Effector memory CD4-positive, alpha-beta T cell (primary cell): ENCODE measurements at places on chromosomes 13 and 19.

DNA sequence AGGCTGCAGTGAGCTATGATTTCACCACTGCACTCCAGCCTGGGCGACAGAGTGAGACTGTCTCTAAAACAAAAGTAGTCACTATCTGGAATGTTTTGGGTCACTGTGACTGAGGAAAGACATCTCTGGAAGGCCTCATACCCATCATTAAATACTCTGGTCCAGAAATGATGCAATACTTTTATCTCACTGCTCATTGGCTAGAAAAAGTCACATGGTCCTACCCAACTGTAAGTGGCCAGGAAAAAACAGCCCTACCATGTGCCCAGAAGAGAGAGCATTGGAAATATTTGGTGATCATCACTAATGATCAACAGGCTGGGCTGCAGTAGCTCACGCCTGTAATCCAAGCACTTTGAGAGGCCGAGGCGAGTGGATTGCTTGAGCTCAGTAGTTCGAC is 29.8 kb downstream of the PNPLA6 start:
- no peak for DNase-seq

DNA sequence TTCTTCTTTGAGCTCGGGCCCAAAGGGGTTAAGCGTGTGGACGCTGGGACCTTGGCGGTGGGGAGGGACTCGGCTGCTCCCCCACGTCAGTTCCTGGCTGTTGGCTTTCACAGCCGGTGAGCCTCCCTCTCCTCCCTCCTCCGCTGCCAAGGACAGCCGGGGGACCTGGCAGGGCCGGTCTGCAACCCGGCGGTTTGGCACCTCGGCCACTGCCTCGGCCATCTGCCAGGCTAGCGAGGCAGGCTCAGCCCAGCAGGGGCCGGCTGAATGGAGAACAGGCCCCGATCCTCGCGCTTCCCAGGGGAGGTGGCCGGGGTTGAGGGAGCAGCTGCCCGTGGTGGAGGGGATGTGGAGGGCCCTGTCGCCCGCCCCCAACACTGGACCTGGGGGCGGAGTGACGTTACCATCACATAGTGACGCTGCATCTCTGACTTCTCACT is 5.0 kb downstream of the TLE5 start:
- no peak for DNase-seq

DNA sequence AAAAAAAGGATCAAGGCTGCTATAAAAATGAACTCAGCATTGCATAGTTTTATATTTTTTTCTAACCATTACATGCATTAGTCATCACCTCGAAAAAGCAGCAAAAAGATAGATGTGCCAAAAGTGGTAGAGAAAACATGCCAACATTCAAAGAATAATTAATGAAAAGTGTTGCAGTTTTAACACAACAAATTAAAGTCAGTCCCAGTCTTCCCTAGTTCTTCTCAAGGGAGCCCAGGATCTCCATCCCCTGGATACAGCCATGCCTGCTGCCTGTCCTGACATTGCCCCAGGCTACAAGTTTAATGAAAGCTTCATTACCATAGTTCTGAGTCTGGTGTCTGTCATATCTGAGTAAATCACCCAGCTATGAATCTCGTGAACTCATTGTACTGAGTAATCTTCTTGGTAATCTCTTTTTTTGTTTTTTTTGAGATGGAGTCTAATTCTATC is 116.6 kb upstream of the KLF12 start:
- DNase-seq: no peak

- DNase-seq: no peak
Observed at GRCh38 chr19:39986643-39987042, 10.2 kb upstream of the ZNF546 start.

GRCh38 chr19:42121656-42122069 is 10.6 kb downstream of the POU2F2 start:
- peak; percentile 77 for DNase-seq

- no peak for DNase-seq
Observed at GRCh38 chr19:46082728-46083050, 41.8 kb downstream of the IGFL3 start.

GRCh38 chr13:84366506-84366905 is 484.2 kb upstream of the SLITRK1 start:
- DNase-seq: no peak

GRCh38 chr19:10182076-10182475 is 12.7 kb downstream of the DNMT1 start:
- DNase-seq: no peak

DNA sequence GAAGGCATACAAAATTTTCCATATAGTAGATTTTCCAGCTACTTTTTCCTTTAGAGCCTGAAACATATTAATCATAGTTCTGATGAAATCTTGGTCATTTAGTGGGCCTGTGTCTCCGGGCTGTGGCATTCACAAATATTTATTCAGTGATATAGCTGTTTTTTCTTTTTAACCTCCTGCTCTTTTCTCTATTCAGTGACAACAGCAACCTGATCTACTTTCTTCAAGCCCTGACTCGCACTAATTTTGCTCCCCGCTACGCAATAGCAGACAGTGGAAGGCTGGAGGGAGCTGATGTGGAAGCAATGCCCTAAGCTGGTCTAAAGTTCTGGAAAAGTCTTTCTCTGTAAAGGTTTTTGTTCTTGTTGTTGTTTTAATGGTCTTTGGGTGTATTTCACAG is 289.7 kb downstream of the SLITRK6 start:
- DNase-seq: no peak

GRCh38 chr19:10118960-10119359 is 739 bp downstream of the EIF3G start:
- no peak for DNase-seq

- no peak for DNase-seq
Observed at GRCh38 chr13:49367640-49368422, 76.0 kb downstream of the CAB39L start.

- DNase-seq: no peak
Observed at GRCh38 chr19:17869114-17869608, 2.6 kb upstream of the SLC5A5 start.

GRCh38 chr19:24078680-24079079 is 8.3 kb upstream of the ZNF254 start:
- DNase-seq: no peak

GRCh38 chr19:51421229-51422052 is 4.0 kb upstream of the SIGLEC10 start:
- no peak for DNase-seq

DNA sequence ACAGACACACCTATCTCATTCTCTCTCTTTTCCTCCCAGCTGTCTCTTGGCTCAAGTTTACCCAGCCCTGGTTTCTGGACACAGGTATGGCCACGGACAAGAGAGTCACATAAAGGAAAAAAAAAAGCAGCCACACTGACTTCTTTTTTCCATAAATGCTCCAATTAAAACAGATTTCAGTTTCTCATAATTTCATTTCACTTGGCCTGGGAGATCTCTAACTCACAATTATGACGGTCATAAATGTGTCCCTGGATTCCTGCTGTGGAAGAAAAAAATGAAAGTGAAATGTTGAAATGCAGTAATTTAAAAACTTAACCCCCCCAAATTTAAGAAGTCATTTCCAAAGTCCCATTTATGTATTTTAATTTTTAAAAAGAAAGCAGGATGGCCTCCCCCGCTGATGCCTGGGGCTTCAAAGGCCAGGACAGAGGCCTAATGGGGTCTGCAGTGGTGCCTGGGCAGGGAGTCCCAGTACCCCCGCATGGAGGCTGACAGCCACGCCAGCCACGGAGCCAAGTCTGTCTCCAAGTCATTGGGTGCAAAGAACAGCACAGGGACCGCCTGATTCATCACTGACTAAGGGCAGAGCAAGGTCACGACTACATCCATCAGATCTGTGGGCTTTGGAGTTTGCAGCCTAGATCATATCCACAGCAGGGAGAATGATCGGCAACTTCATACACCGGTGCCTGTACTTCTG is 79.7 kb downstream of the TSHZ3 start:
- no peak for DNase-seq

DNA sequence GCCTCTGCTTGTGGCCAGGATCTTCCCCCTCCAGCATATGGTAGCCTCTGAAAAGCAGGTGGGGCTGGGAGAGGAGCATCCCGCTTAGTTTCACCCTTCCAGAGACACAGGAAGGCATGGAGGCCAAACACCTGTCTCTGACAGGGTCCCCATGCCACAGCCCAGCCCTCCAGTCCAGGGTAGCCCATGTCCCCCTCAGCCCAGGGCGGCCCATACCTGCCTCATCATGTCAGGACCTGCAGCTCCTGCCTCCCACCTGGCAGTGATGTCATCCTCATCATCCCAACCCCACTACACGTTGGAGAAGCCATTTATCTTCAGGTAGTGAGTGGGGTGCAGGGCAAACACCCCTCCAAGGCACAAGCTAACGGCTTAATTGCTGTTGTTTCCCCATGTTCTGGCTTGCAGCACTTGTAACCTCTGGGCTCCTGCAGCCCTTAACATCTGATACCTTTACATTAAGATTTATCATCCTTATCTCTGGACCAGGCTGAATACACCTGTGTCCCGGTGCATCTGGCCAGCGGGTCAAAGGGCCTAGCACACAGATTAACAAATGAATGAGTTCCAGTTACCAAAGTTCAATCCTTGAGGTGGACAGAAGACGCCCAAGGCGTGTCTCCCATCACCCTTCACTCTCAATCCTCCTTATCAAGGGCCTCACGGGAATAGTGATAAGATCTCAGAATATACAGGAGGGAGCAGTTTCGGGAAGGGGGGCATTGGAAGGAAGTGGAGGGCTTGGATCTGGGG is 22.2 kb downstream of the ZNF175 start:
- DNase-seq: no peak

GRCh38 chr19:56678205-56678604 is 6.6 kb upstream of the ZNF835 start:
- no peak for DNase-seq

DNA sequence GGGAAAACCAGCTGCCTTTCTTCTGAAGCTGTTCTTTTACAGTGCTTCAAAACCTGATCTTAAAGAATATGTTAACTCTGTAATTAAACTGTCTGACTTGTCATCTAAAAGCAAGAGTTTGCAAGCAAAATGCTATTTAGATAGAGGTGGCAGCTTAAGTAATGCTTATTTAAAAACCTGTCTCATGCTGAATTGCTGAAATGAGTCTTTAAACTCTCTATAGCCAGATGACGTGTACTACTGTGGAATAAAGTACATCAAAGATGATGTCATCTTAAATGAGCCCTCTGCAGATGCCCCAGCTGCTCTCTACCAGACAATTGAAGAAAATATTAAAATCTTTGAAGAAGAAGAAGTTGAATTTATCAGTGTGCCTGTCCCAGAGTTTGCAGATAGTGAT is 22.9 kb downstream of the ITM2B start:
- DNase-seq: no peak

DNA sequence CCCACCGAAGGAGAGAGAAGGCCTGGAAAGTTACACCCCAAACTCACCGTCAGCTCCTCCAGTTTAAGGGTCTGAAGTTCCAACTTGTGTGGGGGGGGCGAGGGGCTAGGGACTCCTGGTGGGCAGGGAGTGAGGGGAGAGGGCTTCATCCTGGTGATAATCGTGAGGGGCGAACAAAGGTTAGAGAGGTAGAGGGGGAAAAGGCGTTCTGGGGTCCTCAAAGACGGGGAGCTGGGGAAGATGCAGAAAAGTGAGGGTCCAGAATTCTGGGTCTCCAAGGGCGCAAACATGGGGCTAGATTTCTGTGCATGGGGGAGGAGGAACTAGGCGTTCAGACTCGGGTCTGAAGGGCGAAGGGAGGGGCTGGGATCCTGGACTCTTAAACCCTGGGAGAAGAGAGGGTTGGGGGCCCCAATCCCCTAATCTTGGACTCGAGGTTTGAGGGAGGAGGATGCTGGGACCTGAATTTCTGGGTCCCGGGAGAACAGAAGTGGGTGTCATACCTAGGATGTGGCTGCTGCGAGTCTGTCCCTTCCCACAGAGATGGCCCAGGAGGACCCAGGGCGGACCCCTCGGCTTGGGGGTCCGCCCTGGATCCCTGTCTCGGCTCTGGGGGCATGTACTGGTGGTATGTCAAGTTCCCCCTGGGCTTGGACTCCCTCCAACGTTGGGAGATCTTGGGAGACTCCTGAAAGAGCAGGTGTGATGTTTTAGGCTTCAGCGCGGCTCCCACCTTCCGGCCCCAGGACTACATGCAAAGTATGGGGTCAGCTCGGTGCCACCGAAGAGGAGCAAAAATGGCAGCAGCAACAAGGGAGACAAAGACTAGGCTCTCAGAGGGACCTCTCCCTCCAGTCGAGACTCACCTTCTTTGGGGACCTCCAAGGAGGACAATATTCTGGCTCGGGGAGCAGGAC is 4.5 kb downstream of the MAMSTR start:
- no peak for DNase-seq

DNA sequence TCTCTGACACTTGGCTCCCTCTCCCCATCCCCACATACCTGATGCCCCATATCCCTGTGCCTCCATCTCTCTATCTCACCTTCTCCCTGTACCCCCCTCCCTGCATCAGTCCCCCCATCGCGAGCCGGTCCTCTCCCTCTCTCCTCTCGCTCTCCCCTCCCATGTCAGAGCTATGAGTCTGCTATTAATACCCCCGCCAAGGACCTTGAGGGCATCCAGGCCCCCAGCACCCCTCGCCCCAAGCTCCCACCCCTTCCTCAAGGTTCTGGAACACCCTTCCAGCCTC is 1.6 kb downstream of the GRIN2D start:
- DNase-seq: no peak

- no peak for DNase-seq
Observed at GRCh38 chr19:16456652-16457194, 15.0 kb downstream of the EPS15L1 start.

- DNase-seq: no peak
Observed at GRCh38 chr13:24159357-24159756, 1.2 kb upstream of the SPATA13 start.

GRCh38 chr13:51614350-51614786 is 30.1 kb downstream of the WDFY2 start:
- DNase-seq: peak; percentile 3

DNA sequence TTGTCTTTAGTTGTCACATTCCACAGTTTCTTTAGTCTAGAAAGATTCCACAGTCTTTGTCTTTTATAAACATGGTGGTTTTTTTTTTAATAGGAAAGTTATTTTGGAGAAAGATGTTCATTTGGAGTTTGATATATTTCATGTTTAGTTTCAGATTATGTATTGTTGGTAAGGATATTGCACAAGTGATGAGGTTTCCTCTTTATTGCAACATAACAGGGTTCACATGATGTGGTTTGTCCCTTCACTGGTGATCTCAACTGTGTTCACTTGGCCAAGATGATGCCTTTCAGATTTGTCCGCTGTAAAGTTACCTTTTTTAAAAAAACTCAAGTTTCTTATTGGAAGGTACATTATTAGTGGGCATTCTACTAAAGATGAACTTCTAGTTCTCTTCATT is 3.2 kb downstream of the ZNF230 start:
- DNase-seq: no peak

DNA sequence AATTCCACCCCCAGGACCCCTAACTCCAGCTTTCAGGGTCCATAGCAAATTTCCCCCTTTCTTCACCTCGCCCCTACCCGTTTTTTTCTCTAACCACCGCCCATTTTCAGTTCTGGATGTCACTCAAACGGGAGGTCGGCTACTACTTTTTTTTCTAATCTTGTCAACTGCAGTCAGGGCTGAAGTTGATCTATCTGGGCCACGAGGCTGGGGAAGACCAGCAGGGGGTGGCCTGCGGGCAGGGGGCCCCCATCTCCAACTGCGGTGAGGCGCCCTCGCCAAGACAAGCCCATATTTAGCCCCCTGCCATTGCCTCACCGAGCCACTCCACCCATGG is 748 bp downstream of the LHFPL6 start:
- no peak for DNase-seq
